ENCODE measurements at places on chromosomes 3 and 15. TPM values are rescaled to one million over a fixed set of nuclear protein-coding genes. Genes with fewer than 3 reads are reported as not detected.

STRIT1 gene
- not detected for total RNA-seq

CLN6 gene
- total RNA-seq: 28.2 TPM

SNTN gene
- total RNA-seq: not detected

SI gene
- total RNA-seq: not detected
